Mesenchymal stem cell (in vitro differentiated cells and primary cell): ENCODE measurements at places on chromosomes 12 and 14.
A peak's percentile ranks its signal among the peaks of the same experiment; 100 is the strongest.

- peak; percentile 20 for DNase-seq
Measured at GRCh38 chr12:85733221-85733840, 102.9 kb downstream of the RASSF9 start.

DNA sequence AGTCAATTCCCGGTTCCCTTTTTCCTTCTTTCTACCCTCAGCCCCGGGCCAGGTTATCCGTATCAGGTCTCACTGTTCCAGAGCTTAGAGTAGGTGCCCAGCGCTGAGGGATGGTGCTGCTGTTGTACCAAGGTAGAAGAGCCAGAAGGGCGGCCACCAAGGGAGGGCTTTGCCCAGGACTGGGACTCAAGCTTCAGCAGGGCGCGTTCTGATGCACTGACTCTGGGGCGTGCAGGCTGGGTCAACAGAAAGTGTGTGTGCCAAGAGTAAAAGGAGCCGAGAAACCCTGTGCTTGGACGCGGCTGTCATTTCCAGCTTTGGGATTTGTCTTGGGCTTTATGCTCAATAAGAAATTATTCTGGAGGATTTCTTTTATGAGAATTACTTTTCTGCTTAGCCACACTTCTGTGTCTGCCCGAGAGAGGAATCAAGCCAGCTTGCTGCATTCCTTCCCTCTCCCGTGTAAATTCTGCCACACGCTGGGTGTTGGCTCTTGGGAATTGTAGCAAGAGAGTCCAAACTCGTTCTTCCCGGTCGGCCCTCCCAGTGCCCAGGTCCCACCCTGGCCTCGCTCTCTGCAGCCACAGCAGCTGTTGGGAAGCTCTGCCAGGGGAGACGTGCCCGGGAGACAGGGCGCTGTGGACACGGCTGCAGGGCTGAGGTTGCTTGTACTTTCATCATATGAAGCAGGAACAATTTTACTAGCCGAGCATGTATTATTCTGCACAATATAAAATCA lies 98.0 kb downstream of the FBXL14 start:
- no peak for DNase-seq

- DNase-seq = no peak
Measured at GRCh38 chr12:4826909-4827308, 82.8 kb upstream of the KCNA1 start.

GRCh38 chr14:73770977-73771847 lies 57.0 kb upstream of the PNMA1 start:
- DNase-seq = no peak

GRCh38 chr14:91545946-91546716 lies 36.0 kb upstream of the PPP4R3A start:
- no peak for DNase-seq

- DNase-seq = peak; percentile 62
Measured at GRCh38 chr12:1691123-1692007, 495 bp downstream of the ADIPOR2 start.

DNA sequence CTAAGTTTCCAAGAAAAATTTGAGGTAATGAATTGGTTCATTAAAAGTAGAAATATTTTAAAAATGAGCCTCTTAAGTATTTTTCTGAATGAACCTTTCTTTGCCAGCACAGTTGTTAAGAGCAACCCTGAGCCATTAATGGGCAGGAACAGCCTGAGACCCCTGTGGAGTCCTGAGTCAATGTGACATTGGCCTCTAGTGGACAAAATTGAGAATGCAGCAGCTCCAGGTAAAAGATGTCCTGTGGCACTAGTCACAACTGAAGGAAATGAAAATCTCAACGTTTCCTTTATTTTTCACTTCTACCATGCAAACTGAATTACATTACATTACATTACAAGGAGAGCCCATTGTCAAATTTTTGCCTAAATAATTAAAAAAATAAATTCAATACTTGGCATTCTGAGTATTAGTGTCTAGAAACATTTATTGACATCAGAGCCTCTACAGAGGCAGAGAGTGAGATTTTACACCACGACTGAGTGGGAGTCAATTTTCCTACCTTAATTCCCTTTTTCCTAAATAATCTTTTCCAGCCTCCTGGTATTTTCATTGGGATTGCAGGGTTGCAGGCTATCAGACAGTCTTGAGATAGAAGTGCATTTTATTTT lies 135.7 kb downstream of the PPM1H start:
- peak; percentile 72 for DNase-seq

DNA sequence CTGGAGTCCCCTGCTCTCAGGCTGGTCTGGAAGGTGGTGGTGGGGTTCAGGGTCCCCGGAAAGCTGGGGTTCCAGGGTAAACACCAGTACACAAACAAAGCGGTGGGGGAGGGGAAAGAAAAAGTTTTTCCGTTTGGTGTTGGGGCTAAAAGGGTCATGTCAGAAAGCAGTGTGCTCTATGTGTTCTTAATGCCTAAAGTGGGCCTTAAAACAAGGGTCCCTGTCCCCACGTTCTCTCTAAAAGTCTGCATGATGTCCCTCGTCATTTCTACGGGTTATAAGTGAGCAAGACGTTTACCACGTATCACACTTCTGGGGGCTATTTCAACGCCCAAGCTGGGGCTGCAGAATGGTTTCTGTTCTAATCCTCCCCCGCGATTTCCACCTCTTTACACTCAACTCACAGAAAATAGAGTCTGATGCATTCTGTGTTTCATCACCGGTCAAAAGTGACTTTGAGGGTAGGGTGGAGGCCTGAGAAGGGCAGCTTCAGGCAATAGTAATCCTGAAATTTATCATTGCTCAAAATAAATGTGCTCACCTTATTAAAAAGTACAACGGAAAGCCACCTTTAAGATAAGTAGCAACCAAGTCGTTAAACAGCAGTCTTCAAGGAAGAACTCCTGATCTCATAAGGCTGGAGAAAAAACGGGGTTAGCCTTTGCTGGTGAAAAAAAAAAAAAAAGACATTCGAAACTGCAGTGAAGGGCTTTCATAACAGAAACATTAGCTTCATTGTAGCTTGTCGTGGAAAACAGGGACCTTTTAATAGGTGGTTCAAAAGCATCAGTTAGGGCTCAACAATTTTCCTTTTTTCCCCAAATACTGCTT lies 63.9 kb upstream of the PTGR2 start:
- DNase-seq = peak; percentile 76

- peak; percentile 22 for DNase-seq
Measured at GRCh38 chr12:114636723-114637480, 47.1 kb downstream of the TBX3 start.

DNA sequence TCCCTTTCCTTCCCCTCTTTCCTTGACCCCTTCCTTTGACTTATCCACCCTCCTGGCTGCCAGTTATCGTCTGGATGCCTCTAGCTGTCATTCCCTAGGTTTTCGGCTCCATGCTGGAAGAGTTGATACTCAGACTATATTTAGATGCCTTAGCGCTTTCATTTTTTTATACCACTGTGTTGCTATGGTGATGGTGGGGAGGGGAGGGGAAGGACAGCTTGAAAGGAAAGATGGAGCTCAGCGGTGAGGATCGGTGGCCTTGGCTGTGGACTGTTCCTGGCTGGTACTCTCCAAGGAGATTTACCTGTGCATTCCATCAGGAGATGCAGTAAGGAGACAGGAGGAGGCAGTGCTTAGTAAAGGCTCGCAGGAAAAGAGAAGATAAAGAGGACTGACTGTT lies 108.7 kb downstream of the SLC8A3 start:
- DNase-seq = no peak

GRCh38 chr12:107477947-107478610 lies 207.5 kb upstream of the PWP1 start:
- DNase-seq = no peak

DNA sequence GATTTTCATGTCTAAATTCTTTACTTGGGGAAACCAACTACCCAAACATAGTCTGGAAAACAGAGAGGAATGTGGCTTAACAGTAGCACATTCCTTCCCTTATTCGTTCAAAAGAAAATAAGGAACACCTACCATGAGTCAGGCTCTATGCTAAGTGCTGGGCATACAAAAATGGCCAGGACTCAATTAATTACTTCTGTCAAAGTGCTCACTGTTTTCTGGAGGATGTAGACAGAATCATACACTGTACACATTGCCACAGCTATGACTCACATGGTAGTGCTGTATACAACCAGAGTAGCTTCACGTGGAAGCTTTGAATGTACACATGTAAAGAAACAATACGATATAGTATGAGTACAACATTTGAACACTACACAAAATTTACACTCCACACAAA lies 50.1 kb downstream of the SLC25A21 start:
- peak; percentile 84 for DNase-seq

- no peak for DNase-seq
Measured at GRCh38 chr12:15697201-15697600, 92.0 kb downstream of the EPS8 start.

- DNase-seq = no peak
Measured at GRCh38 chr14:67140556-67140955, 48.7 kb upstream of the GARIN2 start.

GRCh38 chr14:87542288-87542687 lies 450.7 kb downstream of the GALC start:
- DNase-seq = no peak

DNA sequence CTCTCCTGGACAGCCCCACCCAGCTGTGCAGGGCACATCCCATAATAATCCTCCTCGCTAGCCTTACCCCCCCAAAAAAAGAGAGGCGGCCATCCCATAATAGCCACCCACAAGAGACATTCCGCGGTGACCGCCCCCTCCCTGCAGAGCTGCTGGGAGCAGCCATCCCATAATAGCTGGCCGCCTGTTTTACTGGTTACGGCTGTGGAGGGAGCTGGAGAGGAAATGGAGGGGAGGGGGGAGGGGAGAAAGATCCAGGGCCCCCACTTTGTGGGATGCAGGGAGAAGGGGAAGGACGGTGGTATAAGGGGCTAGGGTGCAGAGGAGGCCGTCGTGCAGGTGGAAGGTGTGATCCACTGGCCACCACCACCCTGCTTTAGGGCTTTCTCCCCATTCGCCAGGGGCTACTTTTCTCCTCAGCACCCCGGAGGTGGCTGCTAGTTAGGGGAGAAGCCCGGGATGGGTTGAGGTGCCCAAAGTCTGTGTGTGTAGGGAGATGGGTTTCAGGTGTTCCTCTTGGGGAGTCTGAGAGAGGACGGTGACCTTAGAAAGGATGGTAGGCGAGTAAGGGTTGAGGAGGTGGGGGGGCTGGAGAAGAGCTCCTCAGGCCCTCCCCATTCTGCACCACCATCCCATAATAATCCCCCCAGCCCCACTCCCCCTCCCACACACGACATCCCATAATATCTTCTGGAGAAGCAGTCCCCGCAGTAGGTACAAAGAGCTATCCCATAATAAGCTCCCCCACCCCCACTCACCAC lies 6.0 kb upstream of the CHD4 start:
- peak; percentile 72 for DNase-seq

GRCh38 chr12:127145929-127146789 lies 1120.8 kb upstream of the TMEM132C start:
- DNase-seq = no peak

- DNase-seq = no peak
Measured at GRCh38 chr14:33206981-33207380, 268.3 kb downstream of the NPAS3 start.

DNA sequence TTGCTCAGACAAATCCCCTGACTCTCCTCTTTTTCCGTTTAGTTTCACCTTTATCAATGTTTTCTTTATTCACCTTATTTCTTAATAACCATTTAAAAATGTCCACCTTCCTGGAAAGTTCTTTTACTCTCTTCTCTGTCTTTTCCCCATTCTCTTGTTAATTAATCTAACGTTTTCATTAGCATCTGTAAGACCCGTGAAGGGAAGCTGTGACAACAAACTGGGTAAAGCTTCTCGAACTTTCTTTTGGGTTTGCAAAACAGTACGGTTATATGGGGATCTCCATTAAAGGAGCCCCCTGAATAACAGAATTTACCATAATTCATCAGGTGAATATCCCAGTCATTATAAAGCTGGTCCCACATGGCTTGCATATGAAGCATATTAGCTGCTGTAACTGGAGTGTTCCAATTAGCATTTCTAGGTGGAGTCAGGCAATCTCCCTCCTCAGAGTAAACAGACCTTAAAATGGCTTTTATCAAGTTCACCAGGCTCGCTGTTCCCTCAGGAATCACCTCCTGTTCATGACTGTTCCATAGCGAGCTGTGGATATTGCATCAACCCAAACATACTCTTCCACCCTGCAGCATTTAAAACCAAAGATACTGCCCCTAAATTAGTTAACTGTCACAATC lies 42.4 kb downstream of the TMEM30B start:
- no peak for DNase-seq

- DNase-seq = no peak
Measured at GRCh38 chr12:81953541-81953940, 194.4 kb upstream of the PPFIA2 start.

DNA sequence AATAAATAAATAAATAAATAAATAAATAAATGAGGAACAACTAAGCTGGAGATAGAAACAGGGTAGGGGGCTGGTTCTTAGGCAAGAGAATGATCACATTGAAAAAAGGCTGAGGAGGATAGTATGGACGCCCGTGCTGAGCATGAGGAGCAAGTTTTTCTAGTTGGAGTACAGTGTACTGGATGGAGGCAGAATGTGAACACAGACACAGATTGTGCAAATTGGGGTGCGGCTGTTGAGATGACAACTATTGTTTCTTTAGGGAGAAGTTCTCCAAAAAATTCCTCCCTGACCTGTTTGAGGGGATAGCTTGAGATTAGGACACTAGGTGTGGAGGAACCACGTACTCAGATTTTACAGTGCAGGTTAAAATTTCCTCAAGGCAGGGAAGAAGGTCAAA lies 979 bp upstream of the BIN2 start:
- DNase-seq = no peak

- DNase-seq = no peak
Measured at GRCh38 chr12:76872415-76872814, 6.4 kb downstream of the CSRP2 start.

DNA sequence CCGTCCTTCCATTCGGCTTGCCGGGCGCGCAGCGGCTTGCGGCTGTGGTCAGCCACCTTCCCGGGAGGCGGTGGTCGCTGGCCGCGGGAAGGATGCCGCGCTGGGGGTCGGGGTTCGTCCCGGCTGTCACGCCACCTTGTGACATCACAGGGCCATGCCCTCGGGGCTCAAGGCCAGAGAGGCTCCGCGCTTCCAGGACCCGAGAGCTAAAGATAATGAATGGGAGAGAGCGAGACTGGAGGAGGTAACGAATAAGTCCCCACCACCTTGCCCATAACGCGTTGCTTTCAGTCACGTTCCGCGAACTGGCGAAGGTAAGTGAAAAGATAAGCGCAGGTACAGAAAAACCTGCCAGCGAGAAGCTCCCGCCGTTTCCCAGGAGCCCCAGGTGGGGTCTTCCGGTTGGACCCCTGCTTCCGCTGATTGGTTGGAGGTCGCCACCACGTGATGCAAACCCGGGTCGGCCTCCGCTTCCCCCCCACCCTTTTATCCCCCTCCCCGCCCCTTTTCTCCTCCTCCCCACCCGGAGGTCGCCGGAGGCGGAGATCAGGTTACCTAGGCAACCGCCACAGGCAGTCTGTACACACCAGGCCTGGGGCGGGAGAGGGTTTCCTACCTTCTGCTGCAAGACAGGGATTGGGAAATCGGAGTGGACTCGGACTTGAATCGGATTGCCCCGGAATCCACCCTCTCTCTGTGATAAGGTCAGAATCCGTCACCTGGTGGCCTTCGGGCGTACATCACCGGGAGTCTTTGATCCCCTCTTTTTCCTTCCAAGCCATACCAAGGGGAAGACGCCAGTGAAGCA lies at the start of gene LRRC9:
LRRC9 (plus strand) TSS at position 575 of the 808 bp plus-strand sequence.
- peak; percentile 55 for DNase-seq
